ENCODE measurements at places on chromosomes 12 and 14. TPM values are rescaled to one million over a fixed set of nuclear protein-coding genes. Genes with fewer than 3 reads are reported as not detected.

DNA sequence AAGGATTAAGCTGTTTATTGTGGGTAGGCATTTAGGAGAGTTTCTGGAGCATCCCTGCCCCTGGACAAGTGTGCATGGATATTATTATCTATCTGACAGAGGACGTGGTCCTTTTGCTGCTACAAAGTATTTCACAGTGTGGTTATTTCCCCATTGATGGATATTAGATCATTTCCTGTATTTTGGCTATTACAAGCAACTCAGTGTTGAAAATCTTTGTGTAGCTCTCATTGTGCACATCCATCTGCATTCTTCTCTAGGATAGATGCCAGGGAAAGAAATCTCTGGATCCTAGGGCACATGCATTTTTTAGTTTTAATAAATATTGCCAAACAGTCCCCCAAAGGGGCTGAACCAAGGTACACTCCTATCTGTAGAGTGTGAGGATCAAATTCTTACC lies 154.3 kb upstream of the SRRM4 start:
- H3K36me3 ChIP-seq, result no peaks in the 10 kb centered on the region
- no peak for DNase-seq
- H3K4me3 ChIP-seq, result no peak overlapping the region
- H3K4me1 ChIP-seq, result no peaks in the 10 kb centered on the region

- H3K4me3 ChIP-seq, result no peak overlapping the region
- H3K27ac ChIP-seq, result peak overlapping the region; percentile 87
- H3K27me3 ChIP-seq, result no peaks in the 10 kb centered on the region
Observed at GRCh38 chr12:108773798-108774788, 42.8 kb upstream of the CORO1C start.

DNA sequence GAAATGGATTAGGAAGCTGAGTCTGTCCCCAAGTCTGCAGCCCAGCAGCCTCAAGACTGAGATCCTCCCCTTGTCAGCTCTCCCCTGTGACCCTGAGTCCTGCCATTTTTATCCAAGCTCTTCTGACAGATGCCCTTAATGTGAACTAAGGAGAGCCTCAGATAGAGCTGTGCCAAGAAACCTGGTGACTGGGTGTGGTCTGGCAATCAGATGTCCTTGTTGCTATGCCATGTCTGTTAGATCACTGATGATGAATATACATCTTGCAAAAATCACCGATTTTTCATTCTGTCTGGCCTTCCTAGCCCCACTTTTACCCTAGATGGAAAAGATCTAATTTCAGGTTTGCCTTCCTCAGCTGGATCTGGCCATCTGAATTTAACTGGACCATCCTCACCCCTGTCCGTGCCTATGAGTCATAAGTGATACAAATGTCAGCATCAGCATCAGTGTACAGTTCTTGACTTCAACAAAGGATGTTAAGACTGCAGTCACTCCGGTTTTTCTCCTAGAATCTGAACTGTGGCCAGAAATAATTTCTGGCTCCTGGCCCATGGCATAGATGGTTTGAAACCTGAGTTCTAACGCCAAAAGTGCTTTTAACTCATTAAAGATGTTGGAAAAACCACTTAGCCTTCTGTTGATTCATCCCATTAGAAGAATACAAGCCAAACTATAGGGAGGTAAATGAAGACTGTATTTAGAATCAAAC lies 61.2 kb upstream of the GRIP1 start:
- H3K4me1 ChIP-seq, result no peaks in the 10 kb centered on the region
- DNase-seq, result no peak
- no peaks in the 10 kb centered on the region for H3K36me3 ChIP-seq
- H3K4me3 ChIP-seq, result no peak overlapping the region
- no peaks in the 10 kb centered on the region for H3K27me3 ChIP-seq
- H3K27ac ChIP-seq, result no peak overlapping the region

The IRAK3 gene
- 12.2 TPM for total RNA-seq

The KRT80 gene
- total RNA-seq, result 0.11 TPM

The PLEKHA5 gene
- 52.2 TPM for total RNA-seq

The SAMD15 gene
- total RNA-seq, result 0.50 TPM

GRCh38 chr14:87934185-87934584 lies 58.8 kb downstream of the GALC start:
- peaks cover 17% of the 10 kb centered on the region for H3K36me3 ChIP-seq
- H3K4me1 ChIP-seq, result no peaks in the 10 kb centered on the region
- no peak overlapping the region for H3K27ac ChIP-seq
- no peak for DNase-seq

The GAS2L3 gene
- 7.0 TPM for total RNA-seq

The TEX52 gene
- total RNA-seq, result not detected

DNA sequence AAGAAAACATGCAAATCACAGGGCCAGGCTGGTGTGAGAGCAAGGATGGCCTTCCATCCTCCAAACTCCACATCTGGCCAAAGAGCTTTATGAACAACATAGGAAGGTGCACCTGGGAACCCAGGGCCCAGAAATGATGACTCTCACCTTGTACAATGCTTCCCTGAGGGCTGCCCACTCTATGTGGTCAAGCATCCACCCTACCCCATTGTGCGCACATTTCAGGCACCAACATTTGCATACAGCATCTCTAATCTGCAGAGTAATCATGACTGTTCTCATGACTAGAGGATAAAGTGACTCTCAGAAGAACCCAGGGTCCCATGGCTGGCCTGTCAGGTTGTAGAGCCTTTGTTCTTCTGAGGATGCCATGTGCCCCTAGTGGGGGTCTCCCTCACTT lies 57.2 kb upstream of the NTF3 start:
- peak; percentile 88 for DNase-seq
- H3K27ac ChIP-seq, result no peak overlapping the region
- H3K4me3 ChIP-seq, result no peak overlapping the region
- no peaks in the 10 kb centered on the region for H3K27me3 ChIP-seq
- no peaks in the 10 kb centered on the region for H3K4me1 ChIP-seq

The KCNMB4 gene
- 7.5 TPM for total RNA-seq

DNA sequence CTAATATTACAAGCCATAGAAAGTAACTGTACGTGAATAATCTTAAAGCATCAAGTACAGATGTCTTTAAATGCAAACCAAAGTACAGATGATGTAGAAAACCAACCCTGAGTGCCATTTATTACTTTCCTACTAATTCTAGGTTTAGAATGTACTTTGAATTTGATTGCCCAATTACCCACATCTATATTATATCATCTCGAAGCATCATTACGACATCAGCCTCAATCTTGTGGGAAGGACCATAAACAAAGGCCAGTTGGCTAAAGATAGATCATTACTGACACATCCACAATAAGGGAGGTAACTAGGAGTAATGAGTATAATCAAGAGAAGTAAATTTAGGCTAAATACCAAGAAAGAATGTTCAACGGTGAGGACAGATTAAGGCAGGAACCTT lies 478.9 kb downstream of the BCAT1 start:
- H3K27ac ChIP-seq, result no peak overlapping the region
- no peak for DNase-seq
- H3K27me3 ChIP-seq, result no peaks in the 10 kb centered on the region
- H3K36me3 ChIP-seq, result no peaks in the 10 kb centered on the region

GRCh38 chr12:47041327-47041726 lies 38.1 kb upstream of the PCED1B start:
- H3K27me3 ChIP-seq, result no peaks in the 10 kb centered on the region
- no peaks in the 10 kb centered on the region for H3K36me3 ChIP-seq
- H3K4me3 ChIP-seq, result no peak overlapping the region
- H3K4me1 ChIP-seq, result no peaks in the 10 kb centered on the region
- no peak for DNase-seq

The DHRS2 gene
- 0.66 TPM for total RNA-seq

- no peaks in the 10 kb centered on the region for H3K36me3 ChIP-seq
- H3K4me3 ChIP-seq, result no peak overlapping the region
- H3K27ac ChIP-seq, result no peak overlapping the region
- H3K27me3 ChIP-seq, result no peaks in the 10 kb centered on the region
- H3K4me1 ChIP-seq, result no peaks in the 10 kb centered on the region
Observed at GRCh38 chr12:119835068-119835467, 42.1 kb downstream of the CIT start.

- H3K36me3 ChIP-seq, result no peaks in the 10 kb centered on the region
- no peak overlapping the region for H3K4me3 ChIP-seq
- no peaks in the 10 kb centered on the region for H3K27me3 ChIP-seq
Observed at GRCh38 chr12:103697971-103698751, 111.1 kb downstream of the STAB2 start.

- no peaks in the 10 kb centered on the region for H3K4me1 ChIP-seq
- no peak for DNase-seq
- no peaks in the 10 kb centered on the region for H3K36me3 ChIP-seq
- no peak overlapping the region for H3K27ac ChIP-seq
Observed at GRCh38 chr14:56367416-56367815, 212.2 kb upstream of the TMEM260 start.

DNA sequence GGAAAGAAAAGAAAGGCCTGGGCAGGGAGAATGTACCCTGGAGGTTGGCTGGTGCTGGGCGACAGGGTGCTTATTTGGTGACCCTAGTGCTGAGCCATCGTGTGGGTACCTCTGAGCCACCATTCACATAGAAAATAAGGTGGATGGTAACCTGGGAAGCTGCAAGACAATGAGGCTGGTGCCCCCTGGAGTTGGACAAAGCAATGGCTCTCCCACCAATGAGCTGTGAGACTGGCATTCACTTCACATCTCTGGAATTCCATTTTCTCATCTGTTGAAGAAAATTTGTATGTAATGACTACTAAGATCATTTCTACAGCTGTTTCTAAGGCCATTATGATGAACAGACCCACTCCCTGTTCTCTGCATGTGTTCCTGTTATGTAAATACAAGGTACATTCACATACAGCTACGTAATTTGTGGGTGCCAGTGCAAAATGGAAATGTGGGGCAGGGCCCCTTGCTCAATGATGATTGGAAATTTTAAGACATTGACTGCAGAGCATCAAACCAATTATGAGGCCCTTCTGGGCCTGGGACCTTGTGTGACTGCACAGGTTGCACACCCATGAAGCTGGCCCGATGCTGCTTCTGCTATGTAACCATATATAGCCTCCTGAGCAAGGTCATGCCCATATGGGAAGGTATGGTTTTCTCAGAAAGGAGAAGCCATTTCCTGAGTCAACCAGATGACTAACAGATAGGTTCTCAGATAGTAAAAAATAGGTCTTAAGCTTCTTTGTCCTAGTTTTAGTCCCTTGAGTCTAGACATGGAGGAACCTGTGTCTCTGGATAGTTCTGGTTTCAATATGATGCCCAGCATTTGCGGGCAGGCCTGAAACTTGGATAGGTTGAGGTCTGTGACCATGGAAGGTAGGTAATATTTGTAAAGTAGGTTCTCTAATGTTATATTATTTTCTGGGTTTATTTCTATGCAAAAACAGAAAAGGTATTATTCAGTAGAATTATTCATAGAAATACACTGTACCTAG lies 63.4 kb upstream of the IGF1 start:
- no peak for DNase-seq
- no peak overlapping the region for H3K27ac ChIP-seq
- no peaks in the 10 kb centered on the region for H3K27me3 ChIP-seq
- H3K4me3 ChIP-seq, result no peak overlapping the region

DNA sequence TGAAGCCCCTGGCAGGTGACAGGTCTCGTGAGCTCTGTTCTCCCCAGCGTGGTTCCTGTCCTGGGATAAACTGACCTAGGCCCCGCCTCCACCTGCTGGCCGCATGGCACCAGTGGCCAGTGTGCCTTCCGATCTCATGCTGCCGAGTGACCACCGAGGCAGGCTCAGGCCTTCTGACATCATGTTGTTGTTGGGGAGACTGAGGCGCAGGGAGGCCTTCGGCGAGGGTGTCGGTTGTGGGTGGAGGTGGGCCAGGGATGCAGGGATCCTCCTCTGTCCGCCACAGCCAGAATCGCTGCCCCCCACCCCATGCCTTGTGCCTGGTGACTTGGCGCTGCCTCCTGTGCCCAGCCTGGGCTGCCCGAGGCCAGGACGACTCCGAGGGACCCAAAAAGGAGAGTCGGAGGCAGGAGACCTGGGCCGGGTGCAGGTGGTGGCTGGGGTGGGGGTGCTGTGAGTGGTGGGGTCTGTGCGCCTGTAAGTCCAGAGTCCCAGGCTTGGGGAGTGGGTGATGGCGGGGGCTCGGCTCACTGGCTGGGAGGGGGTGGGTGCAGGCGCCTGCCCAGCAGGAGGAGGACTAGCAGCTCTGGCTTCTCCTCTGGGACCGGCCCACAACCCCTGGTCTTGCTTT lies 24.3 kb downstream of the ASPG start:
- DNase-seq, result no peak
- no peaks in the 10 kb centered on the region for H3K27me3 ChIP-seq
- H3K4me3 ChIP-seq, result no peak overlapping the region
- H3K36me3 ChIP-seq, result no peaks in the 10 kb centered on the region
- no peak overlapping the region for H3K27ac ChIP-seq

GRCh38 chr12:54021432-54022013 lies 6.7 kb upstream of the HOXC6 start:
- peaks cover 100% of the 10 kb centered on the region for H3K27me3 ChIP-seq
- no peak overlapping the region for H3K4me3 ChIP-seq
- DNase-seq, result no peak
- H3K27ac ChIP-seq, result no peak overlapping the region

The LIN7A gene
- total RNA-seq, result 5.8 TPM

GRCh38 chr14:93007225-93007997 lies 84.5 kb downstream of the CHGA start:
- H3K27ac ChIP-seq, result peak overlapping the region; percentile 68
- no peak for DNase-seq
- H3K4me3 ChIP-seq, result no peak overlapping the region

The TRIM9 gene
- total RNA-seq, result 1.7 TPM

GRCh38 chr12:132360410-132360809 lies 31.0 kb upstream of the GALNT9 start:
- no peak overlapping the region for H3K27ac ChIP-seq
- DNase-seq, result no peak
- no peak overlapping the region for H3K4me3 ChIP-seq

GRCh38 chr12:111093428-111094142 lies 173.2 kb upstream of the MYL2 start:
- no peaks in the 10 kb centered on the region for H3K36me3 ChIP-seq
- H3K4me1 ChIP-seq, result no peaks in the 10 kb centered on the region
- H3K27me3 ChIP-seq, result no peaks in the 10 kb centered on the region
- H3K27ac ChIP-seq, result no peak overlapping the region
- no peak for DNase-seq

DNA sequence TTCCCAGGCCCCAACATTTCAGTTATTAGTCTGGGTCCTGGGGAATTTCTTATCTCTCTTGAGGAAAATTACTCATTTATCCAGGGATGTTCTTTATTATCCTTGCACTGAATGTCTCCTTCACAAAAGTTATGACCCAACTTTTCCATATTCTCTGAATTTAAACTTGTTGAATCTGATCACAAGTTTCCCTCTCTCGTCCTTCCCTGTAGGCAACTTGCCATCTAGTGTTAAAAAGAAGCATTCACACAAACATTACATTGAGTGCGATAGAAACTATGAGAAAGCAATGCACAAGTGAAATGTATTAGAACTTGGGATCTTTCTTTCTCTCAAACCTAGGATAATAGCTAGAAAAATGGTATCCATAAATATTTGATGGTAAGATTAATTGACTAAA lies 608.4 kb downstream of the FSCB start:
- no peak overlapping the region for H3K27ac ChIP-seq
- H3K36me3 ChIP-seq, result no peaks in the 10 kb centered on the region
- H3K27me3 ChIP-seq, result no peaks in the 10 kb centered on the region
- DNase-seq, result no peak
- no peak overlapping the region for H3K4me3 ChIP-seq

- H3K27me3 ChIP-seq, result no peaks in the 10 kb centered on the region
- no peak for DNase-seq
- no peaks in the 10 kb centered on the region for H3K36me3 ChIP-seq
- no peak overlapping the region for H3K27ac ChIP-seq
- H3K4me1 ChIP-seq, result no peaks in the 10 kb centered on the region
Observed at GRCh38 chr12:54723379-54724256, 75.5 kb upstream of the DCD start.

GRCh38 chr14:80522936-80523335 lies 311.6 kb upstream of the DIO2 start:
- no peak overlapping the region for H3K27ac ChIP-seq
- no peak overlapping the region for H3K4me3 ChIP-seq
- peaks cover 5% of the 10 kb centered on the region for H3K36me3 ChIP-seq
- DNase-seq, result no peak

The BDKRB2 gene
- 7.3 TPM for total RNA-seq
